ENCODE measurements at places on chromosomes 7 and 10.

DNA sequence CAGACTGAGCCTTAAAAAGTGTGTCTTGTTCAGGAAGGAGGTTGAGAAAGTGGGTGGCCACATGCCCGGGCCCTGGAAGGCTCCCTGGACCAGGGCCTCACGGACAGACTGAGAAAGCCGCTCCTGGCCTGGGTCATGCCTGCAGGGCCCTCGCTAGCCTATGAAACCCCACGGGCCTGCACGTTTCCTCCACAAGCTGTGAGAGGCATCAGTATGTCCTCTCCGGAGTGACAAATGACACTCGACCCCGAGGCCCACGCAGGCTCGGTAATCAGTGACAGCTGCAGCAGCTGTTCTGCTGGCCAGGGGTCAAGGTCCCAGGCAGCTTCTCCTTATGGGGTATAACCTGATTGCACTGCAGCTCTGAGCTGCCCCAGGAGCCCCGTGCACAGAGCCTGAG is 47.6 kb downstream of the ASB13 start:
- no peak for DNase-seq

GRCh38 chr10:104893701-104894100 is 252.6 kb downstream of the SORCS3 start:
- DNase-seq = no peak

GRCh38 chr10:182441-183201 is 47.4 kb downstream of the ZMYND11 start:
- DNase-seq = no peak

DNA sequence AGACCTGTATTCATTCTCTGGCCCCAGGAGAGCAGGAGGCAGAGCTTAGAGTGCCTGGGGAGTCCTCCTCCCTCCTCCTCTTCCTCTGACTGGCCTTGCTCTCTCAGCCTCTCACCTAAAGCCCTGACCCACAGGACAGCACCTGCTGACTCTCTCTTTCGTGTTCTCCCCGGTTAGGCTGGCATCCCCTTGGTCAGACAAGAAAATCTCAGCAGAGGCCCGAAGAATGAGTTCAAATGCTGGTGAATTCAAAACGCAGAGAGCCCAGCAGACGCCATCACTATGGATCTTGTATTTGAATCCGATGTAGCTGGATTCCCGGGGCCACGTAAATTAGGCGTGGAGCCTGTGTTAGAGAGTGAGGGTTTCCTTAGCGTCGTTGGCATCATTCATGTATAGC is 255.3 kb downstream of the KLF6 start:
- no peak for DNase-seq

GRCh38 chr10:63683686-63684085 is 162.5 kb downstream of the REEP3 start:
- no peak for DNase-seq

DNA sequence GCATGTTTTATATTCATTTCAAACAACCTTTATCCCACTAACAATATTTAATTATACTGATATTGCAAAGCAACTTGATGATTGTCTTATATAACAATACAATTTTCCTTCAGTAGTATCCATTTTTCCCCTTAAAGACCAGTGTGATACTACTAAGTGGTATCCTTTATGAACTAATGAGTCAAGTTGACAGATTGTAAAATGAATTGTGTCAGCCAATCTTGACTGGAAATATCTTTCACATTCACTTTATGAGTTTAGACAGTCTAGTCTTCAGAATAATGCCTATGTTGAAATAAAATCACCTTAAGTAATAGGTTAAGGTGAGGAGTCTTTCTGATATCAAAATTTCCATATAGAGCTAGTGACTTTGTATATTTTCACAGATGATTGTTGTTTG is 950.0 kb upstream of the CELF2 start:
- no peak for DNase-seq

GRCh38 chr10:106873770-106874603 is 290.5 kb downstream of the SORCS1 start:
- DNase-seq = no peak

DNA sequence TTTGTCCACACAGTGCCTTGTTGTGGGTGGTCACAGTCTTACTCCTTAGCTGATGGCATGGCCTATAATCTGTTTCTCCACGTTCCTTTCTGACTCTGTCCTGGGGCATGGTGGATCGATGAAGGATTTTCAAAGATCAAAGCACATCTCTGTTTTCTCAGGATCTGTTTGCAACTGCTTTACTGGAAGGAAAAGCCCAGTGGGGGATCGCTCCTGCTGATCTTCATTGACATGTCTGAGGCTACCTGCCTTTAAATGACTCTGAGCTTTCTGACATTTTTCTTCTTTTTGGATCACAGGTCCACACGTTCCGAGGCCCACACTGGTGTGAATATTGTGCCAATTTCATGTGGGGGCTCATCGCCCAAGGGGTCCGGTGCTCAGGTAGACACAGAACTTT is 68.0 kb upstream of the PRR15 start:
- no peak for DNase-seq

DNA sequence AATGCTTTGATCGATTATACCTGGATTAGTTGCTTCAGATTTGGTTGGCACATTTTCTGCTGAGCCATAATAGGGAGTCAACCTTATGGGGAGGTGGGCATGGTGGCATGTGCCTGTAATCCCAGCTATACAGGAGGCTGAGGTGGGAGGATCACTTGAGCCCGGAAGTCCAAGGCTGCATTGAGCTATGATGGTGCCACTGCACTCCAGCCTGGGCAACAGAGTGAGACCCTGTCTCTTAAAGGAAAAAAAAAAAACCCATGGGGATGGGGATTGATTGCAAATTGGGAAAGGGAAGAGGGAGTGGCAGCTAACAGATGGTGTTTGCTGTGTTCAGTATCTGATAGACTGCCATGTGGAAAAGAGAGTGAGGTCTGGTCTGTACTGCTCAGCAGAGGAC is 11.1 kb downstream of the STK17A start:
- no peak for DNase-seq

DNA sequence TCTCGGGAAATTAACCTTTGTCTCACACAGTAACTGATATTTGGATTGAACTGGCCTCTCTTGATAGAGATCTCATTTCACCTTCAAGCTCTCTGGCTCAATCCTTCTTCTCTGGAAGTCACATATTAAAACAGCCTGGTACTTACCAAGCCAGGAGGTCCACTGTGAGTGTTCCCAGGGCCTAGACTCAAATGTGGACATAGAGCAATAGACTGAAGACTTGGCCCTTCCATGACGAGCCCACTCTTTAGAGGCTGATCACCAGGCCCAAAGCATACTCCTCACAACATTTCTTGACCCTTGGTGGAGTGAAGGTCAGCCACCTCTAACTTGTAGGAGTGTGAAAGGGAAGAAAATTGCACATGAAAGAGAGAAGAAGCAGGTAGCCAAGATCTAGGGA is 38.5 kb downstream of the COL1A2 start:
- no peak for DNase-seq

DNA sequence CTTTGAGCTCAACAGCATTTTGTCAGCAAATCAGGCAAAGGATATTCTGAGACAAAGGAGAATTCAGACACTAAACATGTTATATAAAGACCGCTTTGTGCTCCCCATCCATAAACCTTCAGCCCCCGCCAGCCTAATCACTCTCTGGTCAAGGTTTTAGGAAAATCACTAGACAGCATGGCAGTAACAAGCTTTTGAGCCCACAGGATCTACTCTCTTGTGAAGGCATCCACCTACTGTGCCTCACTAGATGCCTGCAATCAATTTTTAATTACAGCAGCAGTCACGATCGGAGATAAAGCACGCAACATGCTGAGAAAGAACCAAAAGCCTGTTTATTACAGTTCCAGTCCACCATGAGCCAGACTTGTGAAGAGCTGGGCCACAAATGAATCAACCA is 19.1 kb downstream of the PDE1C start:
- no peak for DNase-seq

GRCh38 chr7:106277976-106278375 is 6.8 kb downstream of the NAMPT start:
- DNase-seq = no peak

DNA sequence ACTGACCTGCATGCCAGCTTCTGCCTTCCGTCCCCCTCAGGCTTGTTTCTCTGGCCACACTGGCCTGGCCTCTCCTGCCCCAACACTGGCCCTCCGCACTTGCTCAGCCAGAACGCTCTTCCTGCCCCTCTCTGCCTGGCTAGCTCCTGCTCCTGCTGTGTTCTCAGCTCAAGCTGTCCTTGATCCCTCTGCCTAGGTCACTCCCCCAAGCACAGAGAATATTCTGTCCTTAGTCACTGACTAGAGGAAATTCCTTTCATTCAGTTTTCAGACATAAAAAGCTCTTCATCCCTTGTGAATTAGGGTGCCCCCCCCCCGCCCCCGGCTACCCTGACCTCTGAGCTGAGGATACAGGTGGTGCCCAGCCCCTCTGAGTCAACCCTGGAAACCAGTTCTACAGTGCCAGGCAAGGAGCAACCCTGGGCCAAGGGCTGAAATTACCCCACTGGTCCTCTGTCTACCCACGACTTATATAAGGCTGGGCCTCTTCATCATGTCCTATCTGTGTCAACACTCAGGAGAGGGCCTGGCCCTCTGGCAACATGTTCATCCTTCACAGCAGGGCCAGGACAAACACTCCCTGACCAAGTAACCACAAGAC is 6.6 kb upstream of the SGPL1 start:
- no peak for DNase-seq

- no peak for DNase-seq
Measured at GRCh38 chr10:75181073-75181472, 29.5 kb upstream of the VDAC2 start.

GRCh38 chr7:30027065-30027456 is 559 bp upstream of the FKBP14 start:
- no peak for DNase-seq
